ENCODE measurements at places on chromosomes 11 and 22.

DNA sequence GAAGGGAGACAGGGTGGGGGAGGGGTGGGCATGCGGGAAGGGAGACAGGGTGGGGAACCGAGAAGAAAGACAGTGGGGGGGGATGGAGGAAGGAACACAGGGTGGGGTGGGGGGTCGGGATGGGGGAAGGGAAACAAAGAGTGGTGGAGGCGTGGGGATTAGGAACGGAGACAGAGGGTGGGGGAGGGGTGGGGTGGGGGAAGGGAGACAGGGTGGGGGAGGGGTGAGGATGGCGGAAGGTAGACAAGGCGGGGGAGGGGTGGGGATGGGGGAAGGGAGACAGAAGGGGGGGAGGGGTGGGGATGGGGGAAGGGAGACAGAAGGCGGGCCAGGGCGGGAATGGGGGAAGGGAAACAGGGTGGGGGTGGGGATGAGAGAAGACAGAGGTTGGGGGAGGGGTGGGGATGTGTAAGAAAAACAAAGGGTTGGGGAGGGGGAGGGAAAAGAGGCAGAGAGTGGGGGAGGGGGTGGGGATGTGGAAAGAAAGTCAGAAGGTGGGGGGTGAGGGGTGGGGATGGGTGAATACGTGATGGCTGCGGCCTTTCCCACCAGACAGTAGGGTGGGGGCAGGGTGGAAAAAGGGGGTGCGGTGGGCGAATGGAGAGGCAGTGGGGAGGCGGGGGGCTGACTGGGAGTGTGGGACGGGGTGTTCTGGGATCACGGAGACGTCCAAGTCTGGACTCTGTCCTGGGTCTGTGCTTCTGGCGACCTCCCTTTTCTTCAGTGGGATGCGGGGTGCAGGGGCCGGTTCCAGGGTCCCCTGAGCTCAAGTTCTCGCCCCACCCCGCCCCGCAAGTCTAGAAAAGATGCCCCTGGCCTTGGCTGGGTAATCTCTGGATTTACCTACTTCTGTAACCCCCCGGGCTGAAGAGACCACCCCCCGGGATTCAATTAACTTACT is 744 bp downstream of the PRAME start:
- DNase-seq, result no peak

DNA sequence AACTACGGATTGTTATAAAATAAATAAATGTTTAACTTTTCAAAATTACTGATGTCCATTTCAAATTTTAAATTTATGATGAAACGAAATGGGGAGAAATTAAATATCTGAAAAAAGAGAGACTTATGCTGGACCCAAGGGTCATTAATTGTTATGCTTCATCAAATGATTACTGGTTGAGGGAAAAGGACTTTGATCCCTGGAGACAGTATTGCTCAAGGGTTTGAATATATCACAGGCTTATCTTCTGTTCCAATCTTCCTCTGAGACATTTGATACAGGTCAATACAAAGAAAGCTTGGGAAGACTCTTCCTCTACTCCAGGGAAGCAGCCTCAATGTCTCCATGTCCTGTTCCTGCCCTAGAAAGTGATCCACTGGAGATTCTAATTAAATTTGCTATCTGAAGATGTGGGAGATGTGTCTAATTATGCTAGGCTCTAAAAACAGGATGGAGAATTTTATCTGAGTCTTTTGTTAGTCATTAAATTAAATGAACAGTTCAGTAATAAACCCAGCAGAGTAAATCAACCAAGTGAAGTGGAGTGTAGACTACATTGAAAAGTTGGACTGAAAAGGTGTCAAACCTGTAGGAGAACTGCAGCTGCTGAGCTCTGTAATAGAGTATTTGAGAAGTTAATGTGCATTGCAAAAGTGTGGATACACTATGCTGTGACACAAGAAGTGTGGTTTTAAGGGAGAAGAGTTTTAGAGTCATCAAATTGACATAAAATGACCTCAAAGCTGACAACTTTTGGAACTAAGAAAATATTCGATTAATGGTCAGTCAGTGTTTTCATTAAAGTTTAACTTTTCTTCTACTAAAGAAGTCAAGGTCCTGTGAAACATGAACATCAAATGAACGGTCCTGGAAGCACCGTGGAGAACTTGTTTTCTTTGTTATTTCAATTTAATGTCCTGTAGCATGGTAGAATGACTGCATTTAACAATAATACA is 623.7 kb upstream of the CCDC90B start:
- no peak for DNase-seq

GRCh38 chr22:20918663-20919218 is 1.5 kb downstream of the CRKL start:
- peak; percentile 38 for DNase-seq

- DNase-seq, result no peak
Observed at GRCh38 chr22:25884121-25884520, 142.1 kb downstream of the MYO18B start.
